ENCODE measurements at places on chromosomes 12 and 14.

- no peak for DNase-seq
Observed at GRCh38 chr12:98198261-98198982, 317.0 kb upstream of the TMPO start.

DNA sequence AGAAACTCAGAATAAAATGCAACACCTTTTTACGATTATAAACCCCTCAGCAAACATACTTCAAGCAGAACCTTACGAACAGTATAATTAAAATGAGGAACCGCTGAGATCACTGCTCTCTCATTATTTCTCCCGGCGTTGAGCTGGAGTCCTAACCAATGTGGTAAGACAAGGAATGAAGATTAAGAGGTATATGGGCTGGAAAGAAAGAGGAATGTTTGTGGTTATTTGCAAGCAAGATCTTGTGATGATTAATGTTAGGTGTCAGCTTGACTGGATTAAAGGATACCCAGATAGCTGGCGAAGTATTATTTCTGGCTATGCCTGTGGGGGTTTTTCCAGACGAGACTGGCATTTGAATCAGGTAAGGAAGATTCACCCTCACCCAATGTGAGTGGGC lies 10.3 kb upstream of the ZNF84 start:
- no peak for DNase-seq

DNA sequence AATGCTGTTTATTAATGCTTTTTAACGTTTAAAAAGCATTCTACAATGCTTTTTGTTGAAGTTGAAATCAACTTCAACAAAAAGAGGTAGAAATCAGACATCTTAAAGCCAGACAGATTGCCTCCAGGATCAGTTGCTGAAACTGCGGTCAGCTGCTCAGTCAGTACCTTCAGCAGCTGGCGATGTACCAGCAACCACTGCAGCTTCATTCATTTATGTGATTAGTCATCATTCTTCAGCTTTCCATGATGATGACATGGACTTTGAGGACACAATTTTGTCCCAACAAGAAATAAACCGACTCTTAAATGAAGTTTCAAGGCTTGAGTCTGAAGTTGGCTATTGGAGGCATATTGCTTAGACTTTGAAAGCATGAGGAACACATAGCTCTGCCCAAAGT lies 31.5 kb upstream of the NUAK1 start:
- no peak for DNase-seq

DNA sequence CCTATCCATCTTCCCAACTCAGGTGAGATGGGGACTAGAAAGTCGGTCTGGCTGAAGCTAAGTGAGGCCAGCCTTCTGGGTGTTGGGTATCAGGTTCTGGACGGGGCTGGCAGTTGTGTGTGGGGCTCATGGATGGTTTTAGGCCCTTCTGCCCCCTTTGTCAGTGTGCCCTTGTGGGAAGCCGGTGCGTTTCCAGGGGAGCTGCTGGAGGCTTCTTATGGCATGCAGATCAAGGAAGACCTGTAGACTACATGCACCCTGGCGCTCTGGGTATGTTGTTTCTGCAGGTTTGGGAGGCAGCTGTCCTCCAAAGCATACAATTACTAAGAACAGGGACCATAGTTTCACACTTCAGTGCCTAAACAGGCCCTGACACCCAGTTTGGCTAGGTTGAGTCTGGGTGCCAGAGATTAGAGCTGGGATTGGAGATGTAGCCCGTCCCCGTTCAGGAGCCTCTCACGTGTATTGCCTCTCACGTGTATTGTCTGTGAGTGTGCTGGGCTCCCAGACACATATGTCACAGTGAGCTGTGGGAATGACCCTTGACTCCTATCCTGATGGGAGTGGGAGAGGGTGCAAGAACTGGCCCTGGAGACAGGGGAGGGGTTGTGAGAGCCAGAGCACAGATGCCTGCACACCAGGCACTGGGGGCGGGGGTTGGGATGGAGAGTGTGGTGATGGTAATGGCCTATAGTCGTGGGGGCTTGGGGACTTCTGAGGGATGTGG lies 84.4 kb downstream of the SLC25A47 start:
- no peak for DNase-seq
